H1 (cell line): ENCODE measurements at places on chromosomes 5 and 9.

GRCh38 chr5:3385991-3386519 is 209.6 kb upstream of the IRX1 start:
- DNase-seq: no peak

DNA sequence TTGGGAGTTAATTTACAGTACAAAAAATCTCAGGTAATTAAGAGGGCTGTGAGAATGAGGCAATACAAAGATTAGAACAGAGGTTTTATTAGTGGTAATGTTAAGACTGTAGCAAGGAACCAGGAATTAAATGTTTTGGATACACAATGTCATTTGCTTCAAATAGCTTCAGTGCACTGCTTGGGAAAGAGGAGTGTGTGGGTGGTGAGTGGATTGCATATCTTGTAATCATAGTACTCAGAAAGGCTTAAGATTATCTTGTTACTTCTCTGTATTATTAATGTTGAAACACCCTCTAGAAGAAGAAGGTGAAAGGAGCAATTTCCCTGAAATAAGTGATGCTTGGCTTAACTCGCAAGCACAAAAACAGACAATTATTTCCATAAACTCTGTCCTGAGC is 21.0 kb upstream of the TBCA start:
- no peak for DNase-seq

DNA sequence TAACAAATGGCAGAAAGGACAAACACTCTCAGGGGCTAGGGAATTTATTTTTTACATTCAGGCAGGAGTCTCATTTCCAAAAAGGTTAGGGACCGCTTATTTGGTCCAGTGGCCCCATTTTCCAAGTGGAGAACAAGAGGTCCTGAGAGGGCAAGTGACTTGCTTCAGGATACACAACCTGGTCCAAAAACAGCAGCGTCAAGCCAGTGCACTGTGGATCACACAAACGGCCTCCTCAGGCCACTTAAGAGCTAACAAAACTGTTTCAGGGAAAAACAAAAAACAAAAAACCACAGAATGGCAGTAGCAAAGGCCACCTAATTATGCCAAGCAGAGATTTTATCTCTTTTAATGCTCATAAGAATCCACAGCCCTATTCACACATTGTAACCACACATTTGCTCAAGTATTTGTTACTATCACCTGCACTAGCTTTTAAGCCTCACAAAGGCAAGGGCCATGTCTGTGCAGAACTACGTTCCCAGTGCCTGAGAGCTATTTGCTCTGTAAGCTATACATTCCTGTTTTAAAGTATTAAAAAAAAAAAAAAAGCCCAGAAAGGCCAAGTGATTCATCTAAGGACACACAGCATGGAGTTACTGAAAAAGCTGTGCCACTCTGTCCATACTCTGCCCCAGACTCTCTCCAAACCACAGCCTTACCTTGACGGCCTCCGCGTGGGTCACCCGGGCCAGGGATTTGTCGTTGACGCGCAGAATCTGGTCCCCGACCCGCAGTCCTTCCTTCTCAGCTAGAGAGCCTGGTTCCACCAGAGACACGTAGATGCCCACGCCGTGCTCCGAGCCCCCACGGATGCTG is 1.5 kb downstream of the WHRN start:
- DNase-seq: no peak

GRCh38 chr9:673264-673965 is 168.1 kb upstream of the DMRT1 start:
- no peak for DNase-seq

DNA sequence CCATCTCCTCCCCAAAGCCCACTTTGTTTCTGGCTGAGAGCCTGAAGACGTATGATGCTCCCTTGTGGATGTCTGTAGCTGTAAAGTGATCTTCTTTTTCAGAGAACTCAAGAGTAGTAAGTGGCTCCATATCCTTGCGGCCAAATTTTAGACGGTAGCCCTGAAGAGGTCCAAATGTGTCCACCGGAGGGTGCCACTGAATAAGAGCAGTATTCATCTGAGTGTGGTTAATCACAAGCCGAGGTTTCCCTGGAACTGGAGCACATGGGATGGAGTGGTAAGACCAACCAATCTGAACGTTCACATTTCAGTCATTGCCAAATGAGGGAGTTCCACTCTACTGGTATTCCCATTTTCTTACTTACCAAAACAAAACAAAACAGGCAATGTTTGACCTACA is 686.5 kb upstream of the DMAC1 start:
- DNase-seq: peak; percentile 50

- no peak for DNase-seq
Observed at GRCh38 chr5:172659909-172660628, 19.0 kb downstream of the NEURL1B start.

DNA sequence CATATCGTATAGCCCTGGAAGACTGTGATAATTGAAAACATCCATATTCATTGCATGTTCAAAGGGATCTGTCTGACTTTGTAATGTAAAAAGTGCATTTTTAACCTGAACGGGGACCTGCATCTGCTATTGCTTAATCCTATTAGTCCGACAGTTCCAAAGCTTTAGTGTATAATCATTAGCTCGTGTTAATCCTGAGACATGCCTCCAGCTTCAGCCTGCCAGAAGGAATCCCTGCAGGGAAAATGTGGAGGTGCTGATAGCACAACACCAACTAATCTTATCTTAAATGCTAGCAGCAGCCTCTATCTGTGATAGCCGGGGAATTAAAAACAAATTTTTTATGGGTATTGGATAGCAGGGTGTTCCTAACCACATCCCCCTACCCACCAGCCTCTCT is 495.2 kb downstream of the TLE4 start:
- DNase-seq: no peak

DNA sequence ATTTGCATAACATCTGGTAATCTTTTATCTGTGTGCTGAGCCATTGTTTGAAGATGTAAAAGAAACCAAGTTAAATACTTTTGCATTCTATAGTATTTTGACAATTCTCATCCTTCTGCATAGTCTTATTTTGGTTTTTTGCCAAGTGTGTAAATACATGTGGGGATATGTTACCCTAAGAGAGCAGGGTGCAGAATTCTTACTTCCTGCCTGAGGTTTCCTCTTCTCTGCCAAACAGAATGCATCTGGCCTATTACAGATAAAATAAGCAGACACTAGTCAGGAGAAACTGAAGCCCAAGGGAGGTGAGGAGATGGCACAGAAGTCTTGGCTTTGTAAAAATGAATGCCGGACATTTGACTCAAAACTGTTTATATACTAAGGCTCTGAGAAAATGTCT is 462.1 kb downstream of the TMEM38B start:
- no peak for DNase-seq

DNA sequence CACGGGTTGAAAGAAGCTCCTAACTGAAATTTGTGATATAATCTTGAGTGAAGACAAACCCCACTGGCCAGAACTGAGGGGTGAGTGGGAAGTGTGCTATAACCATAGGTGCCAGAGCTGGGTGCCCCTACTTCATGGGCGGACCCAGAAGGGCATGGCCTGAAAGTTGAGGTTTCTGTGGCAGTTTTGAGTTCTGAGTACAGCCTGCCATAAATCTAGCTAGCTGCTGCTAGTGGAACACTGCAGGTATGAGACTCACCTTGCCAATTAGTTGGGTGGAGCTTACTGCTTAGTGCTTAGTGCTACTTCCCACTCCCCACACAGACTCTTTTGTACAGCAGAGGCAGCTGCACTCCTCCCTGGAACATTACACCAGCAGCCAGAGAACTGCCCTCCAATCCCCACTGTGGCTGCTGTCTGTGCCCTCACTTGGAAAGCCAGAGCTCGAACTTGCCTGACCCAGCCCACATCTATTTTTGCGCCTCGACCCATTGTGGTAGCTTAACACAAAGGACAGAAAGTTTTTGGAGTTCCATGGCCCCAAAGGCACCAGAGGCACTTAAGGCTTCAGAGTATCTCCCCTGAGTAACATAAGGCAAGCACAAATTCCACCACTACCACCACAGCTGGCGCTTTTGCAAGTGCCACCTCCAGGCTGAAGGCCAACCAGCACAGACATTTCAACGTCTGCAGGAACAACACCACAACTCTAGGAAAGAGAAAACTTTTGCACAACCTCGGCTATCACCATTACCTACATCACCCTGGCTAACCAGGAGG is 27.1 kb upstream of the PTGER4 start:
- DNase-seq: no peak

DNA sequence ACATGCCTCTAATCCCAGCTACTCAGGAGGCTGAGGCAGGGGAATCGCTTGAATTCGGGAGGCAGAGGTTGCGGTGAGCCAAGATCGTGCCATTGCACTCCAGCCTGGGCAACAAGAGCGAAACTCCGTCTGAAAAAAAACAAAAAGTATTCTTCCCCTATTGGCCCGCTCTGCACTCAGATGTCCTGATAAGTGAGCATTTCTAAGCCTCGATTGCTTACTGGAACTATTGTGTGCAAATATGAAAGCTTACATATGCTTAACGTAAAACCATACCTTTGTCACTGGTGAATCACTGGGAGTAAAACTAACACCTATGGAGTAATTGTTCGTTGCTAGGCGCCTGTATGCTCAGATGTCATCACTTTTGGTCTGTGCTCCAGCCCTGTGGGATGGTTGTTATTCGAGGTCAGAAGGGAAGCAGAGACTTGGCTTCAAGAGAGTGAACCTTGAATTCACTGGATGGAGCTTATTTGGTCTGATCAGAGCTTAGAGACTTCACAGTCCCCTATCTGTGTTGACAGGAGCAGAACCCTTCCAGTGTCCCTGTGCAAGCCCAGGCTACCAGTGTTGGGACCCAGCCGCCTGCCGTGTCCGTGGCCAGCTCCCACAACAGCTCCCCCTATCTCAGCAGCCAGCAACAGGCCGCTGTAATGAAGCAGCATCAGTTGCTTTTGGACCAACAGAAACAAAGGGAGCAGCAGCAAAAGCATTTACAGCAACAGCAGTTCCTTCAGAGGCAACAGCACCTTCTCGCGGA is 25.3 kb upstream of the LTC4S start:
- DNase-seq: no peak

- DNase-seq: no peak
Observed at GRCh38 chr5:116152169-116152568, 67.3 kb downstream of the COMMD10 start.
